Activated B cell treated with CpG ODN at 0.5 μM for 24 hours (primary cell): ENCODE measurements at places on chromosomes 2 and 18. TPM values are rescaled to one million over a fixed set of nuclear protein-coding genes. Genes with fewer than 3 reads are reported as not detected.

GRCh38 chr2:166118180-166118579 lies 9.6 kb downstream of the SCN1A start:
- no peak for DNase-seq

- DNase-seq: no peak
Observed at GRCh38 chr2:215748446-215748845, 264.9 kb downstream of the MREG start.

- no peak for DNase-seq
Observed at GRCh38 chr2:108877506-108877905, 90.9 kb downstream of the CCDC138 start.

GRCh38 chr2:10173258-10174005 lies 50.9 kb downstream of the RRM2 start:
- DNase-seq: no peak

GRCh38 chr18:43780782-43781340 lies 503.6 kb upstream of the SYT4 start:
- DNase-seq: no peak

- no peak for DNase-seq
Observed at GRCh38 chr18:45012286-45012685, 331.6 kb downstream of the SETBP1 start.

- DNase-seq: no peak
Observed at GRCh38 chr2:238141541-238142318, 3.3 kb downstream of the KLHL30 start.

CRYBA2 gene
- total RNA-seq: not detected in 2 replicates

STK39 gene
- total RNA-seq: 17.8 and 18.5 TPM in 2 replicates
